ENCODE measurements at places on chromosomes 2 and 18. TPM values are rescaled to one million over a fixed set of nuclear protein-coding genes. Genes with fewer than 3 reads are reported as not detected.

DNA sequence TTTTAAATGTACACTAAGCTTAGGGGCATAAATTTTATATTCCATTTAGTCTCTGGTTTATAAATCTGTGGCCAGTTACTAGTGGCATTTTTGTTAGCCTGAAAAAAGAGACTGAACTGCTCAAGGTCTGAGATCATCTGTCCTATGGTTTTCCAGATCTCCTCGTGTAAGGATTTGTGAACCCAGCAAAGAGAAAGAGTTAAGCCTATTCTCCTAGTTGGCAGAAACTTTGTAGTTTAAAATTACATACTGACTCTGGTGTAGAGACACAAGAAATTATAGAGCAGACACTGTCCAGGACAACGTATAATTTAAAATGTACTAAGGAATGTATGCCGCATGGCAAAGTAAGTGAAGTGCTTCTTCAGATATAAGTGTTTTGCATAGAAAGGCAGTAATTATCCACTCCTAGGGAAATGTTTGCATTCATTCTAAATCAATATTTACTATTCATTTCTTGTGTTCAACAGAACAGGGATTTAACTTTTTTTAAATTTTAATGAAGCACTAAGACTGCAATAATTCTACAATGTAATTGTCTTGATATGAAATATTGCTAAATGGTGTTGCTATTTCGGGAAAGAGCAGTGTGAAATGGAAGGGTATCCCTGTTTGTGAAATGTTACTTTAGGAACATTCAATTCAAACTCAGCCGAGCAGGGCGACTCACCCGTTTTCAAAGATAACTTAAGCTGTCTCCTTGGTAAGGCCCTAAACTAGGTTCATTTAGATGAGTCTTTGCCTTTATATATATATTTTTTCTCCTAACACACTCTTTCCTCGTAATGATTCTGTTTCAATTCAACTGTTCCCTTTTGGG lies 508.4 kb upstream of the ZEB2 start:
- no peak for DNase-seq

- DNase-seq, result no peak
Measured at GRCh38 chr2:180662941-180663471, 317.4 kb upstream of the UBE2E3 start.

GRCh38 chr2:219957820-219958219 lies 330.4 kb downstream of the SLC4A3 start:
- no peak for DNase-seq

- DNase-seq, result no peak
Measured at GRCh38 chr2:28313220-28313784, 79.4 kb upstream of the FOSL2 start.

DNA sequence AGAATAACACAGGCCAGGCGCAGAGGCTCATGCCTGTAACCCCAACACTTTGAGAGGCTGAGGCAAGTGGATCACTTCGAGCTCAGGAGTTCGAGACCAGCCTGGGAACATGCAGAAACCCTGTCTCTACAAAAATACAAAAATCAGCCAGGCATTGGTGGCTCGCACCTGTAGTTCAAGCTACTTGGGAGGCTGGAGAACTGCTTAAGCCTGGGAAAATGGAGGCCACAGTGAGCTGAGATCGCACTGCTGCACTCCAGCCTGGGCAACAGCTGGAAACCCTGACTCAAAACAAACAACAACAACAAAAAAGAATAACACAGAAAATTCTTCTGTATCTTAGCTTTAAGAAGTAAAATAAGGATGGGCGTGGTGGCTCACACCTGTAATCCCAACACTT lies 440.3 kb downstream of the LRATD1 start:
- DNase-seq, result no peak

The SLC11A1 gene
- 1.9 TPM for total RNA-seq

The CPLX4 gene
- not detected for total RNA-seq

Measured in Karpas-422 (cell line).